ENCODE measurements at places on chromosomes 2 and 18. TPM values are rescaled to one million over a fixed set of nuclear protein-coding genes. Genes with fewer than 3 reads are reported as not detected.

SPP2 gene
- total RNA-seq, result not detected

MBOAT2 gene
- total RNA-seq, result 58.7 TPM

CROCC2 gene
- not detected for total RNA-seq

SKA1 gene
- 30.3 TPM for total RNA-seq

METAP1D gene
- 11.0 TPM for total RNA-seq

MALL gene
- 0.79 TPM for total RNA-seq

DNA sequence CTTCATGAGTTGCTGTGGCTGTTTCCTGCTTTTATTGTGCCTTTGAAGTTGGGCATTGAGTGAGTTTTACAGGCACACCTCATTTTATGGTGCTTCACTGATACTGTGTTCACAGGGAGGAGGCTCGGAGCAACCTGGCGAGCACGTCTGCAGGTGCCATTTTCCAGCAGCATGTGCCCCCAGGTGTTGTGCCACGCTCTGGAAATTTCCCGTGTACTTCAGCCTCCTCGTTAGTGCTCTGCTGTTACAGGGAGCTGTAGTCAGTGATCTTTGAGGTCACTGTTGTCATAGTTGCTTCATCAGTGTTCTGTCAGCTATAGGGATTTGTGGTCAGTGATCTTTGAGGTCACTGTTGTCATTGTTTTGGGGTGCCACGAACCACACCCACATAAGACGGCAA is 20.1 kb downstream of the CTDP1 start:
- DNase-seq, result no peak

DNA sequence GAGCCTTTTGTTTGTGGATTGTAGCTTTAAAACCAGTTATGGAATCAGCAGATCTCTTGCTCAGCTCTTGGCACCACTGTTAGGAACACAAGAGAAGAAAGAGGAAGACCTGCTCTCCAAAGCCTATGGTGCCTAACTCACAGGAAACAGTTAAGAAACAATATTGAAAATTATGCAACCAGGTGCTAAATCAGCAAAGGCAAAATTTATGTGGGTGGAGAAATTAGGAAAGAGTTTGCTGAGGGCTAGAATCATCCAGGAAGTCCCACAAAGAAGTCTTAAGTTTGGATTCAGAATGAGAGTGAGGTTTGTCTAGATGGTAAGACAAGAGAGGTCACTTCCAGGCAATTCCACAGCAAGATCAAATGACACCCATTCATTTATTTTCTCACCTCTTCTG is 49.4 kb downstream of the AOX1 start:
- no peak for DNase-seq

DNA sequence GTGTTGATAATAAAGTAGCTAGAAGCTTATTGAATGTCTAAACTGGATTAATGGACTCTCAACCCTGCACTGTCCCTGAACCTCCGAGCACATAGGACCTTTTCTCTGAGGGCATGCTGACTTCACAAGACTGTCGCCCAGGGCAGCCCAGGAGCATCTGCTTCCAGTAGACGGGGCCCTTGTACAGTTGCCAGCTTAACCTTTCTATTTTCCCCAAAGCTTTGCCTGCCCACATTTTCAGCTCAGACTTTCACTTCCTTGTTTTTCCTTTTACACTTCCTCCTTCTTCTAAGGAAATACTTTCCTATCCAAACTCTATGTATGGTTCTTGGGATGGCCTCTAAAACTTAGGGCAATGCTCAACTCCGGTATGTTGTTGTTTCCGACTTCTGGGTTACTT is 1.3 kb downstream of the VWA3B start:
- no peak for DNase-seq

DNA sequence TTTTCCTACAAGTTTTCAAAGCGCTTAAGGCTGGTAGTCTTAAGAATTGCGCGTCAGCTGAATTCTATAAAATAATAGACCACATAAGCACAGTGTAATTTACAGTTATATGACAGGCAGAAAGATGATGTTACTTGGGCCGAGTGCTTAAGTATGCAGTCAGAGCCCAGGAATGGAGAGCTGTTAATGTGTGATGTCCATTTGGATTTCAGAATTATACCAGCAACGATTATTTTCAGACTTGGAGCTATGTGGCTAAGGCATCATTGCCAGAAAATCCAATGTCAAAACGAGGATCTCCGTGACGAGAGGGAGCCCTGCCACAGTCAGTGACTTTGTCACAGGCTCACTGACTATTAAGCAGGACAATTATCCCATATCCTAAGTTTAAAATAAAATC is 3.4 kb downstream of the KLF7 start:
- DNase-seq, result no peak

GRCh38 chr18:40006634-40007033 is 1948.4 kb upstream of the PIK3C3 start:
- no peak for DNase-seq

GRCh38 chr18:13416848-13417247 is 198.3 kb downstream of the LDLRAD4 start:
- DNase-seq, result no peak

DNA sequence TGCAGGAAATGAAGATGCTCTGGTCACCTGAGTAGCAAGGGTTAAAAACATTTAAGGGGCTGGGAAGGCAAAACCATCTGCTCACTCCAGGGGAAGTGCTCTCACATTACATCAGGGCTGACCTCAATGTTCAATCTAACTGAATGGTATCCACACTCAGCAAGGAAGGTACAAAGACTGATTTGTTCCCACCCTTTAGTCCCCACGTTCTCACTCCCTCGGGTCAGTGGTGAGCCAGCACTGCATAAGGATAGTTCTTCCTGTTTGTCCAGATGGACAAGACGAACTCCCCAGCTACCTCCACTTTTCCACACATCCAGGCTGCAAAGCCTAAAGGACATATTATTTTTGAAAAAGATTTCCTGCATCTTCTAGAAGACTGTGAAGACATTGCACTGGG is 126.6 kb upstream of the SLC14A2 start:
- DNase-seq, result no peak

- DNase-seq, result no peak
Observed at GRCh38 chr2:219010873-219011272, 17.7 kb upstream of the CRYBA2 start.

GRCh38 chr18:22846088-22846683 is 86.9 kb upstream of the RBBP8 start:
- DNase-seq, result no peak

DNA sequence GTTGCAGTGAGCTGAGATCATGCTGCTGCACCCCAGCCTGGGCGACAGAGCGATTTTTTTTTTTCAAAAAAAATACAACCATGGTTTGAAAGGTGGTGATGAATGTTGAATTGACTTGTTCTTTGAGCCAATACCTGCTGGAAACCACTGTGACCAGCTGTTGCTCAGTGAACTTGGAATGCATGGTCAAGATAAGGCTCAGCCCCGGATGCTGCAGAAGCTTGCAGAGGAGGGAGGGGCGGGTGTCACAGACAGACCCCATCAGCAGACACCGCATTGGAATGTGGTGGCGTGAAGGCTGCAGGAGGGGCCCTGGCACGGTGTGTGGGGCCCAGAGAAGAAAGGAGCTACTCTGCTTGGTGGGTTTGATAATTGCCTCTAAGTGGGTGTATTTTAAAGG is 91.6 kb downstream of the ITGB1BP1 start:
- no peak for DNase-seq

DNA sequence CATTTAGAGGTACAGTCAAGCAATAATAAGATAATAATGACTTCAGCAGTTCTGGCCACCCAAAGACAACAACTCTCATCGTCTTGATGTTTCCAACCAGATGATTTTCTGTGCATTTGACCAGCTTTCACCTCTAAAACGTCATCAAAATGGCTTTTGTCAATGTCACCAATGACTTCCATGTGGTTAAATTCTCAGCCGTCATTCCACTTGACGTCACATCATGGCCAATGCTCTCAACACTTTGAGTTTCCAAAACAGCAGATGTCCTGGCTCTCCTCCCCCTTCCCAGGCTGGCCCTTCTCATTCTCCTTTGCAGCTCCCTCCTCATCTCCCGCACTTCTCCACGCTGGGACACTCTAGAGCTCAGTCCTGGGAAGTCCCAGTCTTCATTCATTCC is 258.3 kb downstream of the BCL2 start:
- DNase-seq, result no peak

- DNase-seq, result no peak
Observed at GRCh38 chr2:112629823-112630222, 15.9 kb upstream of the SLC20A1 start.

- DNase-seq, result no peak
Observed at GRCh38 chr2:216549926-216550690, 51.5 kb downstream of the RPL37A start.

GRCh38 chr2:149733936-149734685 is 146.5 kb upstream of the MMADHC start:
- DNase-seq, result no peak

GRCh38 chr2:238380785-238381184 is 45.9 kb upstream of the ASB1 start:
- no peak for DNase-seq

GRCh38 chr2:163779970-163780597 is 44.3 kb upstream of the FIGN start:
- DNase-seq, result no peak

GRCh38 chr2:24515335-24515734 is 24.3 kb downstream of the NCOA1 start:
- no peak for DNase-seq

- DNase-seq, result no peak
Observed at GRCh38 chr2:144972676-144973075, 452.8 kb upstream of the ZEB2 start.

DNA sequence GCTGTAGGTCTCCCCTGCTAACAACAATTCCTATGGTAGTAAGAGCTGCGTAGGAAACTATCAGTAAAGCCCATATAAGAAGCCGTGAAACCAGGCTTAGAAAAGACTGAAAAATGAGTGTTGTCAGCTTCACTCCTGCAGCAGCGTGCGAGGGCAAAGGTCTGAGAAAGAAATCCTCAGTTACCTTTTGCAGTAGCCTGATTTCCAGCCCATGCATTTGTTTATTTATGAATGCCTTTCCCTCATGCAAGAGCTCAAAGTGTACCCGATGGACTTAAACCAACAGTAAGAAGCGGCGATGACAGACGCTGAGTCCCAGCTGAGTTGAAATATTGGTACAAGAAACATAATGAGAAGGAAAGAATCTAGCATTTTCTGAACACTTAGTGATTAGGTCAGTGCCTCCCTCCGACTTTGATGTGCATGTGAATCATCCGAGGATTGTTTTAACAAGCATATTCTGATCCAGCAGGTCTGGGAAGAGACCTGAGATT is 15.0 kb upstream of the POLI start:
- no peak for DNase-seq

DNA sequence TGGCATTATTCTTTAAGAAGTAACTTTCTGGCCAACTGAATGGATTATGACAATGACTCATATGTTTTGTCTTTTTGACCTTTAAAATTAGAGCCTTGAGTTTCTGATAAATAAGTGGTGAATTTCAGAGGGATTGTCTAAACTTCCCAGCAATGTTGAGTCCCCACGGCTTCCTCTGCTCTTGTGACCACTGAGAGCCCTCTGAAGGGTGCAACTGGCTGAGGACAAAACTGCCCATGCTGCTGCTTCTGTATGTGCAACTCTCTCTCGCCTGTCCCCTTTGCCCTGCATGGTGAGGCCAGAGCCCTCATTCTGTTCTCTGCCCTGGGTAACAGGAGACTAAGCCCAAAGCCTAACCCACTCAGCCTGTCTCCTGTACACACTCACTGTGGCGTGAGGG is 52.7 kb upstream of the SLC14A1 start:
- no peak for DNase-seq

GRCh38 chr2:62163106-62163831 is 32.6 kb upstream of the B3GNT2 start:
- DNase-seq, result no peak

- DNase-seq, result no peak
Observed at GRCh38 chr2:105747991-105748390, 3.3 kb downstream of the NCK2 start.

GRCh38 chr2:196263181-196263747 is 91.9 kb upstream of the STK17B start:
- DNase-seq, result no peak

DNA sequence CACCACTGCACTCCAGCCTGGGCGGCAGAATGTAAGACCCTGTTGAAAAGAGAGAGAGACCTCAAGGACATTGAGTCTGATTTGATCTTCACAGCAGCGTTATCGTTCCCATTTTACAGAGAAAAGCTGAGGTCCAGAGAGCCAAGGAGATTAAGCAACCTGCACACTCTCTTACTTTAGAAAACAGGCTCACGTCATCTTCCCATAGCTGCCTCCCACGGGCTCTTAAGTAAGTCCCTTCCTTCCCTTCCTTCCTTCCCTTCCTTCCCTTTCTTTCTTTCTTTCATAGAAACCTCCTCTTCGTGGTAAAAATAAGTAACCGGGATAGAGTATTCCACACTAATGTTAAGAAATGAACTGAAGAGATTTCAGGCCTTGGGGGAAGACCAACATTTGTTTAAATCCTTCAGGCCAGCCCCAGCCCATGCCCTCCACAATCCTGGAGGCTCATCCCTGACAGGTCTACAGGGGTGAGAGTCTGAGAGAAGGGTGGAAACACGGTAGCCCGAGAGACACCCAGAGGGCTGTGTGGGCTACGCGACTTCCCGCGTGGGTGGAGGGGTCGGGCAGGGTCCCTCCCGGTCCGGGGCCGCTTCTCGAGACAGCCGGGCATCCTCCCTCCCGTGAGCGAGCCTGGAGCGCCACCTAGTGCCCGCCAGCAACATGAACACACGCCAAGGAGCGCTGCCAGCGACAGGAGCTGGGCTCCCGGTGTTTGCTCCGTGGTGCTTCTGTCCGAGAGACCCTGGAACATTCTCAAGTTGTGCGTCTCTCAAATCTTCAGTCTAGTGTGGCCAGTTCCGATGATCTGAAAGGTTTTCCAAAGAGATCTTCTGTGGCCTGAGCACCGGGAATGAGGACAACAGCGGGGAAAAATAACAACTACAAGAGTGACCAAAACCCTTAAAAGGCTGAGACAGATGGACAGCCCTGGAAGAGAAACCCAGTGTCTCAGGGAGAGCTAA is 160.3 kb downstream of the INO80D start:
- DNase-seq, result peak; percentile 90

DNA sequence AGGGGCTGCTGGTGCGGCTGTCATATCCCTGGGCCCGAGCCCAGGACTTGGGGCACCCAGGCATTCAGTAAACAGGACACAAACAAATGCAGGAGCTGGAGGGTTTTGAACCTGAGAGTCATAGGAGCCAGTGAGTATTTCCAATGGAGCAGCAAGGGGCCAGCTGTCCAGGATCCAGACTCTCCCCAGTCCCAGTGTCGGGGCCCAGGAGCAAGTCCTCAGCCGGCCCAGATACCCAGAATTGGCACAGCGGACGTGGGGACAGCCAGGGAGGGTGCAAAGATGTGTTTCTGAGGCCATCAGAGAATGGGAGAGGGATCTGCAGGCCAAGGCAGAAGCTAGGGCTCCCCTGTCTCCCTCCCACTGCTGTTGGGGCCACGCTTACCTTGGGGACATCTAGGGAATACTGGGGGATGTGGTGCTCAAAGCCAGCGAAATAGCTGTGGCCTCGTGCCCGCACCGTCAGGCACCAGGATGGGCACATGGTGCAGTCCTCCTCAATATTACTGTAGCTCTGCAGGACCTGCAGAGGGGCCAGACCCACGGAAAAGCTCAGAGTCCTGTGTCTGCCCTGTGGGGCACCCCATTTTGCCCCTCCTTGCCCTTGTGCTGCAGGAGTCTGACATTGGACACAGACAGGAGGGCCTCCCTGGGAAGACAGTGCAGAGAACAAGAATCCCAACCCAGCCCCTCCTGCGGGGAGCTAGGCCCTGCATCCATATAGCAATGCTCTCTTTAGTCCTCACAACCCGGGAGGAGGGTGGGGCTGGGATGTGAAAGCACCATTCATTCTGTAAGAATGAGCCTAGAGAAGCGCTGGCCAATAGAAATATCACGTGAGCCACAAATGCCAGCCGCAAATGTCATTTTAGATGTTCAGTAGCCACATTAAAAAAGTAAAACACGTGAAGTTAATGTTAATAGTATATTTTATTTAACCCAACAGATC is 15.4 kb downstream of the CFAP65 start:
- peak; percentile 13 for DNase-seq

- no peak for DNase-seq
Observed at GRCh38 chr2:128414351-128414750, 95.7 kb upstream of the HS6ST1 start.

All from neural crest cell (in vitro differentiated cells).